ENCODE measurements at places on chromosomes 3 and 15.

GRCh38 chr3:194322678-194323211, 28.4 kb downstream of the CPN2 start:
- no peak for DNase-seq

DNA sequence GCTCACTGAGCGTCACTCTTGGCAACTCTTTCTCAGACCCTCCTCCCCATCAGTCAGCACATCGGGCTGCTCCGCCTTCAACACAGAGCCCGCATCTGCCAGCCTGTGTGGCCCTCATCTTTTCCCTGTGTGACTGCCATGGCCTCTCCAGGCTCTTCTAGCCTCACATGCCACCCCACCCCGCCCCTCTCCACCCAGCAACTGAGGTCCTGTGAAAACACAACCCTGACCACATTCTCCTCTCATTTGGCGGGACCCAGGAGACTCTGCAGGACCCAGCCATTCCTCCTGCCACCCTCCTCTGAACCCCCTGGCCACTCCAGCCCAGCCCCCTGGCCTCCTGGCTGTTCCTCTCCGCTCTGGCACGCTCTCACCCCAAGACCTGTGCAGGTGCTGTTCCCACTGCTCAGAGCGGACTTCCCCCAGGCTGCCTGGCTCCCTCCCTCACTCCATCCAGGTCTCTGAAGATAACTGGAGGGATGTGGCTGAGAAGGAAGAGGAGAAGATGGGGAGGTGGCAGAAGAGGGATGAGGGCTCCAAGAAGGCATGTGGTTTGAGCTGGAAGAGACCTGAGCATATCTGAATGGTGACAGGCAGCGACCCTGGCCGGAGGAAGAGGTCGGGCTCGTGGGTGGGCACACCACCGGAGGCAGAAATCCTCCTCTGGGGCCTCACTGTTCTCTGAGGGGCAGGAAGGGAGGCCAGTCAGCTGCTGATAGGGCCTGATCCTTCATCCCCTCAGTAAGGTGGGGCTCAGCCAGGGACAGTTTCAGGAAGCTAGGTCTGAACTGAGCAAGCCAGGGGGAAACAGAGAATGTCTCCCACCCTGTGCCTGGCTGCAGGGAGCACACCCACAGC, 111.2 kb upstream of the RPL32 start:
- DNase-seq, result no peak

DNA sequence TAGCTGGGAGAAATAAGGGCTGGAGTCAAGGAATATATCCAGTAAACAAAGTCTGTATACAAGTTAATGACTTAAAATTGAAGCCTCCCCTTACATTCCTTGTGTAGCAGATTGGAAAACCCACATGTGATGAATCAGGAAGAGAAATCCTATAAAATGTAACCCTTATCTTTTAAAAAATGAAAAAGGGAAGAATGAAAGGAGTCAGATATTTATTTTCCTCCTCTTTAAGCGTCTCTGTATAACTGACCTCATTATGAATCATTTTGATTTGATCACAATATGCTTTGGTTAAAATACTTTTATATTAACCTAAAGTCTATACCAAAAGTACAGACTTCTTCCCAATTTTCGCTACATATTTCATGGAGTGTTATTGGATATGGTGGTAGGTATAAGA, 316.3 kb upstream of the STAC start:
- no peak for DNase-seq

- DNase-seq, result no peak
Observed at GRCh38 chr3:129657261-129658046, 51.0 kb upstream of the PLXND1 start.

DNA sequence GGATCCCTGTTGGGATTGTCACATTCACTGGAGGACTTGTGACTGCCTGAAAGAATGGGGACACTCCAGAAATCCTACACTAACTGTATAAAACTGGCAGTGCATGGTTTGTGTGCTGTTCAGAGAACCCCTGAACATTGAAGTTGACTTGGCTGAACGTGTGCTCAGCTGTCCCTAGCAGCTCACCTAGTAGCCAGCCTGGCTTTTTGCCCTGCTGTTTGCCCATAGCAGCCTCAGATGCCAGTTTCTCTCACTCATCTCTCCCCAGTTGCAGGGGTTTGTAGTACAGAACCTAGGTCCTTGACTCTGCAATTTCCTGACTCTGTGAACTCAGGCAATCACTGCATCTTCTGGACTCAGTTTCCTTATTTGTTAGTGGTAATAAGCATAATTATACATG, 63.0 kb downstream of the KCNAB1 start:
- DNase-seq, result no peak

DNA sequence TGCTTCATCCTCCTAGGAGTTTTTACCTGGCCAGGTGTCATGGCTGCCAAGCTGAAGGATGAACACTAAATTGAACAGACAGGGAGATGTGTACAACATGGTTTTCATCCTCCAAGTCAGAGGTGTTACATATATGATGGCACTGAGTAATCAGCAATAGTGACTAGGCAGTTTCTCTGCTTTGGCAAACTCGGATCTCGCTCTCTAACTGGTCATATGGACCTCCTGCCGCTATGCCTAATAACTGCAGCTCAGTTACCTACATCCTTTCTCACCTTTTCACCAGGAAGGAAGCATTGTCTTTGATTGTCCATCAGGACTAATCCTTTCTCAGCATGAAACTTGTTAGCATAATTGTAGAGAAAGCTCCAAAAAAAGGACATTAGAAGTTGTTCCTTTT, 175.9 kb upstream of the PLSCR5 start:
- no peak for DNase-seq

DNA sequence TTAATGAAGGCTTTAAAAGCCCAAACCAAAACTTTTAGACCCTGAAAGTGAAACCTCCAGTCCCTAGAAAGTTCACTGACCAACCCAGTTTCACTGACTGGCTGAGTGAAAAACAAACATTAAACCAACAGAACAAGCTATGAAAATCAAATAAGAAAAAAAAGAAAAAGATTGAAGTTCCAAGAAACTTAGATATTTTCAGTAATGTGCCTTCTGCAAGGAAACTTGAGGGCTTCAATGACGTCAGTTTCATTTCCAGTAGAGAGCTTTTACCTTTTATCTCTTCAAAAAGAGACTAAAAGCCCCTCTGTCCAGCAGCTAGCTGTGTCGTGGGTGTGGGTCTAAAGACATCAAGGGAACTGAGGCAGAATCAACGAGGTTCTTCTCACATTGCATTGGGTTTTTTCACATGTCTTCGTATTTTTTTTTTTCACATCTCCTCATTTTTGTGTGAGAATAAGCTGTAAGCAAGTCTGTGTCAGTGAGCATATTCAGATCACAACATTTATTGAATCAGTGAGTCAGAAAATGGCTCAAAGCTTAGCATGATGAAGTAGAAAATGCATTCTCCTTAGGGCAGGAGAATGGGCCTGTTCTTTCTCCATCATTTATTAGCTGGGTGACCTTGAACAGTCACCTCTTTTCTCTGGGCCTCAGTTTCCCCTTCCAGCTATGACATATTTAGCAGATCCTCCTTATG, 54.8 kb upstream of the BCL6 start:
- no peak for DNase-seq

DNA sequence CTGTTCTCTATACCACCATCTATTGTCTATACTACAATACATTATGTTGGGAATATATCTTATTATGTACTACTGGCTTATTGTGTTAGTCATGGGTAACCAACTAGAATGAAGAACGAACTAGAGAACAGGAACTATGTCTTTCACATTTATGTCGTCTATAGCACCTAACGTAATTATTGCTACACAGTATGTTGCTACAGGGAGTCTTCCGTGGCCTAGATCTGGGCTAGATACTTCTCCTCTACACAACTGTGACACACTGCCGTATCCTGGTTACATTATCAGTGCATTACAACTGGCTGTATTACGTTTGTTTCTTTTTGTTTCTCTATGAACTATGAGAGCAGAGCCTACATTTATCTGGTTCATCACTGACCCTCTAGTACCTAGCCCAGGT, 34.0 kb downstream of the SCG5 start:
- DNase-seq, result no peak

DNA sequence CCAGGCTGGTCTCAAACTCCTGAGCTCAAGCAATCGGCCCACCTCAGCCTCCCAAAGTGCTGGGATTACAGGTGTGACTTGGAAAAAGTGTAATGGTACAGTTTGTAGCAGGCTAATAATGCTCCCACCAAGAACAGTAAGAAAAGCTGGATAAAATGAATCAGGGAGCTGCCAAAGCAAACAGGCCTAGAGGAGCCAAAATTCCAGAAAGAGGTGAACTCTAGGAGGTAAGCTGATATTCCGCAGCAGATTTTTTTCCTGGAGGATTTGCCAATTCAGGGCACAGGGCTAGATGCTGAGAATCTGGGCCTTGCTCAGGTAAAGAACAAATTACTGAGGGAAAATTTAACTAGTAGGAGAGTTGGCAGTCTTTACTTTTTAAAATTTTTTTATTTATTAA, 11.0 kb upstream of the PCYT1A start:
- no peak for DNase-seq

DNA sequence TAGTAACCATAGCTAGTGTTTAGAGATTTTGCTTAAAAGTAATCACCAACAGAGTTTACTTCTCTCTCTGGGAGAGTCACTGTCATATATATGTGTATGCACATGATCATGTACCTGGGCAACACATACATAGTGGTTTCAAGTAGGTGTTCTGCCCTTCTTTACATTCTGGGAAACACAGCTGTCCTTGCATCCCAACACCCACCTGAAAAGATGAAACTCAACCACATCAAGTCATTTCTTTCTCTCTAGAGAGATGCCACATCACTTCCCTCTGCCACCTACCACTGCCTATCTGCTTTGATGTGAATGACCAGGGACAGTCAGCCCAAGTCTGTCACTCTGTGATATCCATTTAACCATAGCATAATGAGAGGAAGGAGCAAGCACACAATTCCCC, 155.8 kb upstream of the GADL1 start:
- no peak for DNase-seq

- DNase-seq, result no peak
Observed at GRCh38 chr3:123096731-123097130, 29.9 kb downstream of the PDIA5 start.

DNA sequence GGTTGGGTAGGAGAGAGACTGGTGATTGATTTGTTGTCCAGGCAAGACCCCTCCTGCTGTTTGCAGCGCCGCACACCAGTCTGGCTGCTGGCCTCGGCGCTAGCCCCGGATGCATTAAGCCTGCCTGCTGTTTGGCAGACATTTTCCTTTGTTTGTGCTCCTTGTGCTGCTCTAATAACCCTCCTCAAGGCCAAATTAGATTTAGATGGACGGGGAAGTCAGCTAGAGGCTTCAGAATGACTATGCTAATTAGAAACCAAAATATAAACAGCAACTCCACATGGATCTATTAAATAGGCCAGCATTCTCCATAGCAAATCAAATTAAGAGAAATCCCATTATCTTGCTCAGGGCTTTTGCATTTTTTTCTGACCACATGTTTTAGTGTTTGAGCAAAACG, 445.2 kb downstream of the SQOR start:
- DNase-seq, result no peak

GRCh38 chr3:114092151-114093015, 35.8 kb downstream of the QTRT2 start:
- no peak for DNase-seq

DNA sequence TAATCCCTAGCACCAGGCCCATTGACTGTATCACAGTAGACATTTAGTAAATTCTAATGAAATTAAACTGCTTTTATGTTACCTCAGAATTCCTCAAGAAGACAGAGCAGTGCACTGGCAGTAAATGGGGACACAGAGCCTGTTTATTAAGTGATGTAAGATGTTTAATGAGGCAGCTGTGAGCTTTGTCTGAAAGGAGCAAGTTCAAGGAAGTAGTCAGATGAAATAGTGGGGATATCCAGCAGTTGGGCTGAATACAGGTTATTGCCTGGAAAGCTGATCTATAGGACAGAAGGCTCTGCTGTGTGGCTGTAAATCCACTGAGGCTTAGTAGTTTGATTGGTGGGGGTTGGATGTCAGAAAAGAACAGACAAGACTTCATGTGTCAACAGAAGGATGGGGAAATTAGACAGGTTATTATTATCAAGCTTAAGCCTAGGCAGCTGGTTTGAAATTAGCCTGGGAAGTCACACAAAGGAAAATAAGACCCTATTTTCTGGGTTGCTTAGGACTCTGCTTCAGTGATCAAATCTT, 62.2 kb downstream of the PFN2 start:
- no peak for DNase-seq

GRCh38 chr15:40430271-40430805, 10.4 kb upstream of the BAHD1 start:
- DNase-seq, result no peak

- no peak for DNase-seq
Observed at GRCh38 chr15:88608607-88609181, 12.4 kb upstream of the AEN start.

DNA sequence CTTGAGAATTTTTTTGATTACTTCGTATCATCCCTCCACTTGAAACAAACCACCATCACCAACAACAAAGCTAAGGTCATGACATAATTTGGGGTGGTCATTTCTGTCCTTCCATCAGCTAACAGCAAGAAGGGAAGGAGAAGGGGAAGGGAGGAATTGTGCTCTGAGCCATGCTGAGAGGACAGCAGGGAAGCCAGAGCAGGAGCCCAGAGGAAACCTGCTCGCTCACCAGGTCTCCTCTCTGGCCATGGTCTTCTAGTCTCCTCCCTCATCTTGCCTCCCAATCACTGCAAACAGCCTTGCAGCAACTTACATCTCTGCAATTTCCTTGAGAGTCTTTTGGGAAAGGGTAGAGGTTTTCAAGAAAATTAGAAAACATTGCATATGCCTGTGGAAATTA, 196.7 kb downstream of the SSR3 start:
- DNase-seq, result no peak

- no peak for DNase-seq
Observed at GRCh38 chr3:112199622-112200316, 66.7 kb upstream of the GCSAM start.

- DNase-seq, result no peak
Observed at GRCh38 chr3:100776746-100777145, 67.5 kb downstream of the TFG start.

- no peak for DNase-seq
Observed at GRCh38 chr15:74326746-74327145, 40.7 kb downstream of the CYP11A1 start.

DNA sequence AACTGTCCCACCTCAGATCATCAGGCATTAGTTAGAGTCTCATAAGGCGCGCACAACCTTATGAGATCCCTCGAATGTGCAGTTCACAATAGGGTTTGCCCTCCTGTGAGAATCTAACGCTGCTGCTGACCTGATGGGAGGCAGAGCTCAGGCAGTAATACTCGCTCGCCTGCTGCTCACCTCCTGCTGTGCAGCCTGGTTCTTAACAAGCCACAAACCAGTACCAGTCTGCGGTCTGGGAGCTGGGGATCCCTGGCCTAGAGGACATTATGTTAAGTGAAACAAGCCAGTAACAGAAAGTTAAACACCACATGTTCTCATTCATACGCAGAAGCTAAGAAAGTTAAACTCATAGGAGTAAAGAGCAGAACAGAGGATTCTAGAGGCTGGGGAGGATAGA, 47.0 kb downstream of the MAP3K13 start:
- no peak for DNase-seq

DNA sequence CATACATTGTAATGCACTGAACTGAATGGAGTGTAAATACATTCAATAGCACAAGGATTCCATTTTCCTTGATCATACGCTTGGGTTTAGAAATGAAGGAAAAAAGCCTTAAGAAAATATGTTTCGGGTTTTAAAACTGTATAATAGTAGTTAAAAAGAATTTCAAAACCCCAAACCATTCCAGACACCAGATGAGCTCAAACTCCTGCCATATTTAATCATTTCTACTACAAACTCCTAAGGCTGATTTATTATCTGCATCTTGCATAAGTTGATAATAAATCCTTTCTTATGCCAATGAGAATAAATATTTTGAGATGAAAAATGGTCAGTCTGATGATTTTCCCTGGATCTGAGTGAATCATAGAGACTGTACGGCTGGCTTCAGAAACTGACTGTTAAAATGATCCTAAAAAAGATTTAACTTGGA, 51.0 kb downstream of the NR1D2 start:
- no peak for DNase-seq
